ENCODE measurements at places on chromosomes 7 and 10. TPM values are rescaled to one million over a fixed set of nuclear protein-coding genes. Genes with fewer than 3 reads are reported as not detected.

Gene PNLIPRP2
- total RNA-seq = not detected

Gene COL26A1
- 66.2 TPM for total RNA-seq

Gene NPY4R
- total RNA-seq = not detected

Gene RARRES2
- 0.86 TPM for total RNA-seq

Gene CLRN3
- total RNA-seq = not detected

GRCh38 chr10:103884681-103885139, 29.3 kb upstream of the SH3PXD2A start:
- DNase-seq = no peak
- no peaks in the 10 kb centered on the region for H3K36me3 ChIP-seq
- H3K27me3 ChIP-seq = peaks cover 2% of the 10 kb centered on the region

- no peak overlapping the region for H3K27ac ChIP-seq
- H3K4me3 ChIP-seq = no peak overlapping the region
- DNase-seq = no peak
- peaks cover 9% of the 10 kb centered on the region for H3K27me3 ChIP-seq
- no peaks in the 10 kb centered on the region for H3K4me1 ChIP-seq
- peaks cover 47% of the 10 kb centered on the region for H3K36me3 ChIP-seq
These were observed 623.9 kb upstream of the FOXK1 start for GRCh38 chr7:4058158-4058557.

DNA sequence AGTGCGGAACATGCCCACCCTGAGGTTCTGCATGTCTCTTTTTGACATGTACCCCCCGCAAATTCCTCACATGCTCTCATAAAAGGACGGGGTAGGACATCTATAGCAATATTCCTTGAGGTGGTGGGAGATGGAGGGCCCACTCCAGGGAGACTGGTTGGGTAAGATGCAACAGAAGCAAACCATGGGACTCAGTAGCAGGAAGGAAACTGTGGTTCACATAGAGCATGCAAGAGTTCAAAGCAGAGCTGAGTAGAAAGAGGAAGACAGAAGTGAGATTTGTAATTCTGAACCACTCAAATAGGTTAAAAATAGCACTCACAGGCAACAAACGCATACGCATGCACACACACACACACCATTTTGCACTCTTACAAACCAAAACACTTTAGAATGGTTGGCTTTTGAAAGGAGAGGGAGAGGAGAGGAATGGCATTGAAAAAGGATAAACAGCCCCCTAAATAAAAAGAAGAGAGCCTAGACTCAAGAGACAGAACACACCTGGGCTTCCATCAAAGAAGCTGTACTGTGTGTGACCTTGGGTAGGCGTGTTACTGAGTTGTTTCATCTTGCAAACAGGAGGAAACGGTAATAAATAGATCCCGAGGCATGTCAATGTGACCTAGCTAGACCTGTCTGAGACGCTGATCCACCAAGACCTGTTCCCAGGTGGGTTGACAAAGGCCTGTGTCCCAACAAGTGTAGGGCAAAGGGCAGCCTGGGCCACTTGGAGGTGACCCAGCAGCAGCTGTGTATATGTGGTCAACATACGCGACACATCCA, 77.6 kb upstream of the LRRC4 start:
- H3K4me3 ChIP-seq = peak overlapping the region; percentile 3
- peaks cover 4% of the 10 kb centered on the region for H3K36me3 ChIP-seq
- no peak for DNase-seq
- H3K4me1 ChIP-seq = peaks cover 8% of the 10 kb centered on the region

- H3K36me3 ChIP-seq = no peaks in the 10 kb centered on the region
- H3K4me3 ChIP-seq = peak overlapping the region; percentile 57
- peaks cover 19% of the 10 kb centered on the region for H3K27me3 ChIP-seq
- peak overlapping the region; percentile 89 for H3K27ac ChIP-seq
These were observed 19.9 kb downstream of the FAM241B start for GRCh38 chr10:69649786-69650550.

GRCh38 chr7:101884671-101885596, 67.5 kb downstream of the CUX1 start:
- H3K4me1 ChIP-seq = peaks cover 33% of the 10 kb centered on the region
- no peak for DNase-seq
- H3K27ac ChIP-seq = no peak overlapping the region
- H3K27me3 ChIP-seq = no peaks in the 10 kb centered on the region

- peaks cover 14% of the 10 kb centered on the region for H3K27me3 ChIP-seq
- no peak for DNase-seq
- H3K4me1 ChIP-seq = no peaks in the 10 kb centered on the region
- no peak overlapping the region for H3K4me3 ChIP-seq
- no peaks in the 10 kb centered on the region for H3K36me3 ChIP-seq
These were observed 27.9 kb downstream of the ZNF783 start for GRCh38 chr7:149289856-149290255.

DNA sequence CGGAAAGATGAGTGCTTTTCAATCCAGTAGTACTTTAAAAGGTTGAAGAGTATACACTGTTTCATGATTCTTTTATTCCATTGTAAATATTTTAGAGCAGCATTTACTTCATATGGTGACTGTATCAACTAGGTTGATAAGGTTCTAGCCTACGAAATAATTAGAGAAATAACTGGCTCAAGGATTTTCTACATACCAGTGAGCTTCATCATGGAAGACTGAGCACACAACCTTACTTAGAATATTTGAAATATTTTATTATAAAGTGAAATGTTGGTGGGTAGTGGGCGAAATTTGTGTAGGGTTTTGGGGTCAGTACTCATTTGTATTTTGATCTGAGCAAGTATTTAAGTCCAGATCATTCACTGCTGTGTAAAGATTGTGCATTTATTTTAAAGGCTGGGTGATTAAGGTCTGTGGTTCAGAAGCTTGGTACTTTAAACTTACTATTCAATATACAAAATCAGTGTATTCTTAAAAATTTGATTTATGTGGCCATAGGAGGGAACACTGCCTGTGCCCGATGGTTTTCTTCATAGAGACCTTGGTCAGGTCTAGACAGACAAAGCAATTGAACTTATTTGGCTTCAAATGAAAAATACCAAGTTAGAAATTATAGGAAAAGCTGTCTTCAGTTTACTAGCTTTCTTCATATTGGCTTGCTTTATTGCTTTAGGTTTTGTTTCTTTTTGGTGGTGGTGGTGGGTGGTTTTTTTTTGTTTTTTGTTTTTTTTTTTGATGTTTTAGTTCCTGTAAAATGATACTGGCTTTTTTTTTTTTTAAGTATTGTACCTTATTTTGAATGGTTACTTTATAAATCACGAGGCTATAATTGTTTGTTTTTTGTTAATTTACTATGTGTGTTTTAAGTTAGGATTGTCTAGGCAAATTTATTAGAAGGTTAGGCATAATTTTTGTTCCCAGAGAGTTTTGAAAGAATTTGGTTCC, 3.0 kb downstream of the KMT2E start:
- peaks cover 23% of the 10 kb centered on the region for H3K4me1 ChIP-seq
- peaks cover 6% of the 10 kb centered on the region for H3K36me3 ChIP-seq
- H3K4me3 ChIP-seq = peak overlapping the region; percentile 96
- peaks cover 31% of the 10 kb centered on the region for H3K27me3 ChIP-seq

DNA sequence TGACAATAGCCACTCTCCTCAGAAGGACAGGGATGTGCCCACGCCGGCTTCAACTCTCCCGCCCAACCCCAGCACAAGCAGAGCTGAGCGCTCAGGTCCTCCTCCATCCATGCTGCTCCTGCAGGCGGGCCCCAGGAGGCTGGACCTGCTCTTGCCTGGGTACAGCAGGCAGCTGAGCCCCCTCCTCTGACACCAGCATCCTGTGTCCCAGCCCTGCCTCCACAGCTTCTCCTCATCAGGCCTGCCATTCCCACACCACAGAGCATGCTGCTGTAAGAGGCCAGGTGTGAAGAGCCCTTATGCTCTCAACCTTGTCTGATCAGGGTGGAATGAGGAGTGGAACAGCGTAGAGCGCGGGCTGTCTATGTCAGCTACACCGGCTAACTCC, 302.2 kb downstream of the PTPRN2 start:
- peaks cover 8% of the 10 kb centered on the region for H3K27me3 ChIP-seq
- H3K4me3 ChIP-seq = no peak overlapping the region
- H3K4me1 ChIP-seq = peaks cover 5% of the 10 kb centered on the region
- DNase-seq = no peak

- H3K27ac ChIP-seq = peak overlapping the region; percentile 79
- peaks cover 4% of the 10 kb centered on the region for H3K36me3 ChIP-seq
- peaks cover 27% of the 10 kb centered on the region for H3K4me1 ChIP-seq
- DNase-seq = no peak
These were observed 123.2 kb upstream of the CACNA2D1 start for GRCh38 chr7:82566752-82567151.

GRCh38 chr7:128954150-128954549, 16.4 kb downstream of the IRF5 start:
- no peak for DNase-seq
- H3K4me3 ChIP-seq = no peak overlapping the region
- H3K27me3 ChIP-seq = no peaks in the 10 kb centered on the region
- no peak overlapping the region for H3K27ac ChIP-seq
- H3K36me3 ChIP-seq = peaks cover 5% of the 10 kb centered on the region
- H3K4me1 ChIP-seq = no peaks in the 10 kb centered on the region

GRCh38 chr10:77268721-77269120, 368.9 kb downstream of the KCNMA1 start:
- no peak overlapping the region for H3K27ac ChIP-seq
- H3K27me3 ChIP-seq = no peaks in the 10 kb centered on the region
- H3K36me3 ChIP-seq = no peaks in the 10 kb centered on the region
- no peaks in the 10 kb centered on the region for H3K4me1 ChIP-seq

DNA sequence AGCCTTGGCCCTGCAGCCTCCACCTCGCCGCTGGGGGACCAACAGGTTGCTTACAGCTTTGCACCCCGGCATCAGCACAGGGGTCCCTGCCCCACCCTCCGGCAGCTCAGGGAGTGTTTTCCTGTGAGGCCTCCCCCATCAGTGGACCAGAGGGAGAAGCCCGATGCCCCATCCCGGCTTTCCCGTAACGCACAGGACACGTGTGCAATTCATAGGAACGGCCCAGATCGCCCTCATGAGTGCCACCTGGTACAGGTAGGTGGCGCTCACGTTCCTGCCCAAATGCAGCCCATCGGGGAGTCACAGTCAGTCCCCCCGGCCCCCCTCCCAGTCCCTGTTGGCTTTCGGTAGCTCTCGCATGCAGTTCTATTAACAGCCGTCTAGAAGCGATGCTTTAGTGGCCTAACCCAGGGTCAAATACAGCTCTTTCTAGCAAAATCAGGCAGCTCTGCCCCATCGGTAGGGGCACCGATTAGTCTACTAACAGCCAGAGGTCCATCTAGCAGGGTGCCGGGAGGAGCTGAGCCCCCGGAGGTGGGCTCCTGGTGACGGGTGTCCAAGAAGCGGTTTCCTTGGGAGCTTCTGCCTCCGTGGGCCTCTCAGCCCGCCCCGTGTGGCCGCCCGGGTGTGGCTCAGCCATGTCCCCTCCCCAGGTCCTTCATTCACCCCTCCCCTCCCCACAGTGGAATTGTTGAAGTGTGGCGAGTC, 48.4 kb upstream of the GTF2IRD1 start:
- no peak overlapping the region for H3K4me3 ChIP-seq
- no peaks in the 10 kb centered on the region for H3K4me1 ChIP-seq
- DNase-seq = peak; percentile 63
- H3K27me3 ChIP-seq = peaks cover 11% of the 10 kb centered on the region

DNA sequence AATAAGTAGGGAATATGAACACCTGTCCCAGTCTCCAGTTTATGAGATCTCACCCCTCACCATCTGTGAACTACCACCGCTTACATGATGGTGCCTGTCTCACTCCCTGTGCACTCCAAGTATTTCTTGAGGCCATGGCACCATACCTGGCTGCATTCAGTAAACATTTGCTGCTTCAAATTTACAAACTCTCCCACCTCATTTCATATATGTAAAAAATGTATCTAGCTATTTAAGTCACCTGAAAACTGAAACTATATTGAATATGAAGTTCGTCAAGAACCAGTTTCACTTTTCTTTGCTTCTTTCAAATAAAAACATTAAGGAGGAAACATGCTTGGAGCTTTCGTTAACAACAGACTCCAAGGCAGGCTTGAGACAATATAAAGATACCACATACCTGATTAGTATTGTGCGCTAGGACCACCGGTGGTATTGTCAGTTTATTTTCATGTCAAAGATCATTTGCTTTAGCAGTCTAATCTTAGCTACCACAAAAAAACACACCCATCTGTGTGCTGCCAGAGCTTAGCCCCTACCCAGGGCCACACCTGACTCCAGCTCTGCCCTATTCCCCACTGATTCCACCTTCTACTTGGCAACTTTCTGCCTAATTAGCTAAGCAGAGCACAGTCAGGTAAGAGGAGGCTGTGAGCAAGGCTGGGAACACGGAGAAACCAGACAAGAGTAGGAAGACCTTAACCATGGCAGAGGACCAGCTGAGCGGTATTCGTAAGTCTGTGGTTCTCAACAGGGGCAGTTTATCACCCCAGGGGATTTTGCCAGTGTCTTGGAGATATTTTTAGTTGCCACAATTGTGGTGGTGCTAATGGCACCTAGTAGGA, 92.0 kb downstream of the ZFAND4 start:
- no peak overlapping the region for H3K4me3 ChIP-seq
- H3K27me3 ChIP-seq = no peaks in the 10 kb centered on the region
- DNase-seq = no peak
- no peak overlapping the region for H3K27ac ChIP-seq
- peaks cover 4% of the 10 kb centered on the region for H3K4me1 ChIP-seq

- H3K4me1 ChIP-seq = no peaks in the 10 kb centered on the region
- H3K27me3 ChIP-seq = no peaks in the 10 kb centered on the region
- H3K27ac ChIP-seq = no peak overlapping the region
- H3K36me3 ChIP-seq = no peaks in the 10 kb centered on the region
- DNase-seq = no peak
- no peak overlapping the region for H3K4me3 ChIP-seq
These were observed 1078.4 kb downstream of the KCNMA1 start for GRCh38 chr10:76558996-76559891.

DNA sequence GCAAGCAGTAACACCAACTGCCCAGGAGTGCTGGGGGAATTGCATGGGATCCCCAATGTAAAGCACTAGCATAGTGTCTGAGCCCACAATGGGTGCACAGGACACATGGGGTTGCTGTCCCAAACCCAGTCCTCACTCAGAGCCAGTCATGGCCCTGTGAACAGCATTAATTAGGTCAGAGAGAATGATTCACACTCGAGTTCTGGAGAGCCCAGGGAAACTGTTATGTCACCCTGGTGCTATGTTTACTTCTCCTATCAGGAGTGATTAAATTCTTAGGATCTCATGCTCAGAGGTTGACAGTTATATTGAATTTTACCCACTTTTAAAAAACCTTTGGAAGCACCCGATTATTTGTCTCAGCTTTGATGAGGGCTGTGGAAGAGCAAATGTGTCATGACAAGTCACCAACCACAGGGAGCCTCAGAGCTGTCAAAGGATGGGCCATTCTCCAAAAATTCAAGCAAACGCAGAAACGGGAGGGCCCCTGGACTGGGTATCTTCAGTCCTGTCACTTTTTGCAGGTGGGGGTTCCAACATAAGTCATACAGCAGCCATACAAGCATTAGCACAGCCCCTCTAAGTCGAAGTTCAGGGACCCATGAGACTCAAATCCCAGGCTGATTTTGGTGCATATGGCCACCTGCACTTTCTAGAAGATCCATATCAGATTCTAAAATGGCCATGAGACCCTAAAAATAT, 1.3 kb upstream of the RASSF4 start:
- peaks cover 50% of the 10 kb centered on the region for H3K4me1 ChIP-seq
- peaks cover 14% of the 10 kb centered on the region for H3K27me3 ChIP-seq
- H3K36me3 ChIP-seq = peaks cover 10% of the 10 kb centered on the region
- peak overlapping the region; percentile 93 for H3K4me3 ChIP-seq

GRCh38 chr7:76259124-76260093, 43.1 kb upstream of the HSPB1 start:
- H3K4me1 ChIP-seq = peaks cover 8% of the 10 kb centered on the region
- H3K27me3 ChIP-seq = peaks cover 3% of the 10 kb centered on the region
- no peak overlapping the region for H3K27ac ChIP-seq
- peak; percentile 47 for DNase-seq
- H3K4me3 ChIP-seq = no peak overlapping the region

All from glutamatergic neuron (in vitro differentiated cells).